Smooth muscle cell of the pulmonary artery (primary cell): ENCODE measurements at places on chromosomes 12 and 14. TPM values are rescaled to one million over a fixed set of nuclear protein-coding genes. Genes with fewer than 3 reads are reported as not detected.

Gene C1QL4
- total RNA-seq = 0.07 TPM in 2 replicates

Gene HSPA2
- 18.0 and 23.3 TPM in 2 replicates for total RNA-seq

Gene LRP1-AS
- total RNA-seq = 0.20 TPM in 1 of 2 replicates, not detected in the other

Gene SLC17A8
- not detected in 2 replicates for total RNA-seq

Gene SAMD4A
- 29.7 and 30.0 TPM in 2 replicates for total RNA-seq

Gene KRT74
- total RNA-seq = not detected in 2 replicates

Gene NEUROD4
- total RNA-seq = not detected in 2 replicates

Gene REP15
- total RNA-seq = 2.4 and 3.2 TPM in 2 replicates

Gene TAS2R43
- 2.1 TPM in 1 of 2 replicates, not detected in the other for total RNA-seq

Gene SLCO1B1
- not detected in 2 replicates for total RNA-seq

Gene PUS1
- total RNA-seq = 7.4 and 15.7 TPM in 2 replicates

Gene POTEG
- not detected in 2 replicates for total RNA-seq

Gene PGAM5
- total RNA-seq = 24.4 and 38.9 TPM in 2 replicates

Gene TTC7B
- 33.4 and 54.6 TPM in 2 replicates for total RNA-seq

Gene ATG2B
- 27.4 and 30.2 TPM in 2 replicates for total RNA-seq

Gene ASB8
- total RNA-seq = 12.4 and 18.4 TPM in 2 replicates

Gene PTPN11
- 121 and 125 TPM in 2 replicates for total RNA-seq

Gene AQP6
- 0.10 and 0.20 TPM in 2 replicates for total RNA-seq

Gene KRT73
- not detected in 2 replicates for total RNA-seq

Gene PLEKHD1
- total RNA-seq = under 0.01 and 0.07 TPM in 2 replicates

Gene POLE2
- total RNA-seq = 2.8 and 5.0 TPM in 2 replicates

Gene CACNA1C
- 8.9 and 10.0 TPM in 2 replicates for total RNA-seq

Gene KRT79
- not detected in 2 replicates for total RNA-seq

Gene NXPH4
- total RNA-seq = 28.2 and 49.1 TPM in 2 replicates

Gene MYH7
- total RNA-seq = not detected in 2 replicates

Gene ENDOU
- 0.40 and 0.52 TPM in 2 replicates for total RNA-seq

Gene RNASE1
- total RNA-seq = 1.6 and 7.6 TPM in 2 replicates

Gene BCL2L2
- total RNA-seq = 31.4 and 31.5 TPM in 2 replicates

Gene MDGA2
- not detected in 2 replicates for total RNA-seq

Gene CCDC196
- not detected in 2 replicates for total RNA-seq

Gene RPGRIP1
- not detected in 2 replicates for total RNA-seq

Gene POTEM
- total RNA-seq = not detected in 2 replicates

Gene FGF23
- total RNA-seq = not detected in 2 replicates

Gene EIF2B1
- total RNA-seq = 26.4 and 32.7 TPM in 2 replicates
